ENCODE measurements at places on chromosomes 5 and 9.

DNA sequence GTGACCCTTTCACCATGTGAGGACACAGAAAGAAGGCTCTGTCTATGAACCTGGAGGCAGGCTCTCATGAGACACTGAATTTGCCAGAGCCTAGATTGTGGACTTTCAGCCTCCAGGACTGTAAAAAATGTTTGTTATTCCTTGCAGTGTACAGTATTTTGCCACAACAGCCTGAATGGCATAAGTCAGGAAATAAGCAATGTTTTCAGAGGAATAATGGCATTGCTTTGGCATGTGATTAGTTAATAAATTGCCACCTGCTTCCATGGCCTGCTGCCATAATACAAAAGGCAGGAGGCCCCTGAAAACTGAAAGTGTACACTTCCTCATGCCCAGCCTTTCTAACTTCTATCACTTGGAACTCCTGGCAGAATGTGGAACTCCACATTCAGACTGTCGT lies 408.1 kb downstream of the GADD45G start:
- DNase-seq = no peak

DNA sequence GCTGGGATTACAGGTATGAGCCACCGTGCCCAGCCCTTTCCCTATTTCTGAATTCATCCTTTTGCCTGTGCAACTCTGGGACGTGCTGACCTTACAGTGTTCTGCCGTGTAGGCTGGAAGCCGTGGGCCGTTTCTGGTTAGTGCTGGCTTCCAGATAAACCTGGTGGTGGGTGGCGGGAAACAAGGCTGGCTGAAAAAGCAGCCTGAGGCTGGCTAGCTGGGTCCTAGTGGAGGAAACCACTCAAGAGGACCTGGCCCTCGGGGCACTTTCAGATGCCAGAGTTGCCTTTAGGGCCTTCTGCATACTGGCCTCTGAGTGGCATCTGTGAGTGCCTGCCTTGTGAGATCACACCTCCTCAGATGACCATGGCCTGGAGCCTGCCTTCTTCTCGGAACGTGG lies 26.9 kb downstream of the GALNT12 start:
- DNase-seq = no peak

DNA sequence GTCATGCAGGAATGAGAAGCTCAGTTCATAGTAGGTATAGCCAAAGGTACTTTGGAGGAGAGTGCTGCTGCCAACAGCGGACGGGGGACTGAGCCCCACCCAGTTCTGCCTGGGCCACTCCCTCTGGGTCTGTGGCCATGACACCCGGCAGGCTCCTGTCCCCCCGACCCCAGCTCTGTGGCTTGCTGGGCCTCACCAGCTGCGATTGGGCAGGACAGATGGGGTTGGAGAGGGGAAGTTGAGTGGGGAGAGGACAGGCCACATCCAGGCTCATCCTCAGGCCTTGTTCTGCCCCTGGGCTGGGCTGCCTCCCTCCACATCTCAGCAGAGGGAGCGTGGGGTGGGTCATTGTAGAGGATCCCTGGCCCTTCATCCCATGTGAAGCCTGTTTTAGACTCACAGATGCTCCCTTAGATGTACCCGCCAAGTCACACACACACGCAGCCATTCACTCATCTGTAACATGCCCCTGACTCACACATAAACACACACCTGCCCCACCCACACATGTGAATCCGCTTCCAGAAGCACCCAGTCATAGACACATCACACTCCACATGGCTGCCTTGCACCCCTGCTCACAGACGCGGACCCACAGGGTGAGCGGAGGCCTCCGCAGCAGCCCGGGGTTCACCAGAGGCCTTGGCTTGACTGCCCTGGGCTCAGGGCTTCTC lies 48.8 kb downstream of the NTNG2 start:
- DNase-seq = no peak

GRCh38 chr5:149962601-149963300 lies 2.2 kb downstream of the SLC26A2 start:
- no peak for DNase-seq

- no peak for DNase-seq
Observed at GRCh38 chr9:31321256-31321655, 1063.2 kb upstream of the ACO1 start.

GRCh38 chr5:30100929-30101328 lies 1092.6 kb upstream of the CDH6 start:
- no peak for DNase-seq

All from NCI-H1048 (cell line).